ENCODE measurements at places on chromosomes 3 and 15.

DNA sequence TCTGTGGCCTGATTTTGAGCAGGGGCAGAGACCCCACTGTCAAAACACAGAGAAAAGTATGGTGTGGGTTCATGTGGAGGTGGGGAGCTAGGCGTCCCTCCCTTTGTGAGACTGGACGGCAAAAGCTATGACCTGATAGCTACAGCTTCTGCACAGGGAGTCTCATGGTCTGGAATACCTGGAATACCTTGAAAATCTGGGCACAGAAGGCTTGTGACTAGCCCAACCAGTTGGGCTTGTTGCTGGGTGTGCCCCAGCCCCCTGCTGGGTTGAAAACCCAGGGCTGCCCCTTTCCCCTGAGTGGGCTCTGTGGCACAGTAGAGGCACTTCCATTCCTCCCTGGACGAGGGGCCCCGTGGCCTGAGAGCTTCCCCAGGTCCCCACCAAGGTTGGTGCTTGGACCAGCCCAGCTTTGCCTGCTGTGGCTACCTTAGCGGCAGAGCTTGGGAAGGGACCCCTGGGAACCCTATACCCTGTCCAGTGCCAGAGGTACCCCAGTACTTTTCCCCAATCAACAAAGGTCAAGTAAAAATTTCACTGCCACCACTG lies 37.3 kb downstream of the SLC2A2 start:
- DNase-seq, result no peak

DNA sequence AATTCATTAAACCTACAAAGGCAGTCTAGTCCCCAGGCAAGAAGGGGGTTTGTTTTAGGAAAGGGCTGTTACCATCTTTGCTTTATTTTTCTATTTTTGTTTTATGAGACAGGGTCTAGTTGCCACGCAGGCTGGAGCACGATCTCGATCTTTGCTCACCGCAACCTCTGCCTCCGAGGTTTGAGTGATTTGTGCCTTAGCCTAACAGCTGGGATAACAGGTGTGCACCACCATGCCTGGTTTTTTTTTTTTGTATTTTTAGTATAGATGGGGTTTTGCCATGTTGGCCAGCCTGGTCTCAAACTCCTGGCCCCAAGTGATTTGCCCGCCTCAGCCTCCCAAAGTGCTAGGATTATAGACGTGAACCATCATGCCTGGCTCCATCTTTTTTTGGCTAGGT lies 4.9 kb downstream of the HIGD1A start:
- no peak for DNase-seq

GRCh38 chr3:96863129-96863740 lies 48.8 kb downstream of the EPHA6 start:
- peak; percentile 12 for DNase-seq

GRCh38 chr15:63374686-63375520 lies 6.7 kb downstream of the CA12 start:
- peak; percentile 89 for DNase-seq

- peak; percentile 36 for DNase-seq
Observed at GRCh38 chr3:18425641-18426257, 610 bp upstream of the SATB1 start.

GRCh38 chr3:50687127-50687751 lies 12.5 kb downstream of the DOCK3 start:
- DNase-seq, result no peak

DNA sequence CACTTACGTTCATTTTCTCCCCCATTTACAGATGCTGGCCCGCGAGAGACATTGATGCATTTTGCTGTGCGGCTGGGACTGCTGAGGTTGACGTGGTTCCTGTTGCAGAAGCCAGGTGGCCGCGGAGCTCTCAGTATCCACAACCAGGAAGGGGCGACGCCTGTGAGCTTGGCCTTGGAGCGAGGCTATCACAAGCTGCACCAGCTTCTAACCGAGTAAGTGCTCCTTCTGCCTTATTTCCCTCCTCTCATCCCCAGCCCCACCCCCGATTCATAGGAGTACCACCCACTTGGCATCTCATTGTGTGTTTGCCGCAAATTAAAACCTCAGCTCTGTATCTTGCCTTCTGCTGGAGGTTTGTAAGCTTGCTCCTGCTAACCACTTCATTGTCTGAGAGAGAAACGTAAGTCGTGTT lies 163.3 kb downstream of the AKAP13 start:
- peak; percentile 61 for DNase-seq

DNA sequence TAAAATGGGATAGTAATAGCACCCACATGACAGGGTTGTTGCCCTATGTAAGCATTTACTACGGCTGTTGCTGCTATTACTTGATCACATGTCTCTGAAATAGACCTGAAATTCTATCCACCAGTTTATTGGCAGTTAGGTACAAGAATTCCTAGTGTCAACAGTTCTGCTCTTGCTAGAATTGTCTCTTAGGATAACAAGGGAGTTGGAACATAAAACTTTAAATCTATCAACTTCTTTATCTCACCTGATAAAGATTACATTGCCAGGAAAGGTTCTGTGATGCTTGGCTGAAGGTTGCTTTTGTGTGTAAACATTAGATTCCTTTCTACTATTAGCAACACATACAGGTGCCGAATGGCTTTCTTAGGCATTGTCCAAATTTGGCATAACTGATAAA lies 38.7 kb downstream of the ATP13A4 start:
- DNase-seq, result no peak

GRCh38 chr3:150912501-150912900 lies 7.3 kb upstream of the MINDY4B start:
- no peak for DNase-seq

- no peak for DNase-seq
Observed at GRCh38 chr3:95407709-95408463, 1345.0 kb downstream of the NSUN3 start.

GRCh38 chr3:142963234-142963515 lies 299 bp downstream of the PAQR9 start:
- DNase-seq, result no peak

GRCh38 chr3:44525060-44525459 lies 29.9 kb upstream of the ZKSCAN7 start:
- no peak for DNase-seq

GRCh38 chr3:25153136-25153535 lies 274.9 kb upstream of the RARB start:
- no peak for DNase-seq

DNA sequence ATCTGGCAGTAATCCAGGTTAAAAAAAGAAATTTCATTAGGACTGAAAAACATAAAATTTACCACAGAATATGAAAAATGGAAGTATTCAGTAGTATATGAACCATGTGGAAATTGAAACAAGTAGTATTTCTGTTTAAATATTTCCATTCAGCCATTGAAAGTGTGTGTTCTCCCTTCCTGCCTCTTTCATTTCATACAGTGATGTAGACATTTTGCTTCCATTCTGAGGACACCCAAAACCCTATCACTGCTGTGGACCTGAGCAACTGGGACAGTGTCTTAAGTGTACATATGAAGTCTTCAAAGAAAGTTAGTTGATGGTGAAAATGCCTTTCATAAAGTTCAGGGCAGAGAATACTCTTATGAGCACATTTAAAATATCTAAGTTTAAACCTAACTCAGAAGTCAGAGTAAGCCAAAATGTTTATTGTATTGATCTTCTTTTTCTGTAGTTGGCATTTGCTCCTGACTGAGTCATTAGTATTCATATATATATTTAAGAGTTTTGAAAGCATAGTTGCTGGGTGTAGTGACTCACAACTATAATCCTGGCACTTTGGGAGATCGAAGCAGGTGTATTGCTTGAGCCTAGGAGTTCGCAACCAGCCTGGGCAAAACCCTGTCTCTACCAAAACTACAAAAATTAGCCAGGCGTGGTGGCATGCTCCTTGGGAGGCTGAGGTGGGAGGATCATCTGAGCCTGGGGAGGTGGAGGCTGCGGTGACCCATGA lies 198.8 kb downstream of the KLHL25 start:
- no peak for DNase-seq

DNA sequence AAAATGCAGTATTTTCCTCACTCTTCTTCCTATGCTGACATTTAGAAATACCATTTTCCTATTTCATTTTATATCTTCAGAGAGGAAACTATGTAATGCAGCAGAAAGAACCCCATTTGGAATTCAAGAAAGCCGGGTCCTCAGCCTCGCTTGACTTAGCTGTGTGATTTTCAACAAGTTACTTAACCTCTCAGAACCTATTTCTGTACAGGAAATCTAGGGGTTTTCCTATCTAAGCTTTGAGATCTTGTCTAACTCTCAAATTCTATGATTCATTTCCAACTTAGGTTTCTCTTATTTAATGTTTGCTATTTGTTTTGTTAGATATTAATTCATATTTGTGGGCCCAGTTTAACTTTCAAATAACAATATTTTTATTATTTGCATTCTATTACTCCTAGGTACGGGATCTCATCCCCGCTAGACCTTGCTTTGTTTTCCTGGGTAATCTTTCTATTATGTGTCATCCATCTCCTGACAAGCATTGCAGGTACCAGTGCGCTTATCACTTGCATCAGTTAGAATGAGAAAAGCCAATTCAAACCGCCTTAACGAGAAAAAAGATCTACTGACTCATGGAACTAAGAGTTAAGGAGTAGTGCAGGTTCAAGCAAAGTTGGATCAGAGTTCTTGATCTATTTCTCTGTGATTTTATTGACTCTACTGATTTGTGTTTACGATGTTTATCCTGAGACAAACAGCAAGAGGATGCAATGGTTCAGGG lies 70.6 kb upstream of the BHLHE40 start:
- DNase-seq, result no peak

GRCh38 chr3:108008931-108009639 lies 81.7 kb downstream of the CD47 start:
- no peak for DNase-seq

GRCh38 chr15:25372298-25372697 lies 66.5 kb downstream of the UBE3A start:
- peak; percentile 69 for DNase-seq

GRCh38 chr3:174376346-174376745 lies 482.8 kb upstream of the NAALADL2 start:
- DNase-seq, result no peak

GRCh38 chr3:11389386-11390268 lies 117.4 kb downstream of the ATG7 start:
- DNase-seq, result peak; percentile 57

DNA sequence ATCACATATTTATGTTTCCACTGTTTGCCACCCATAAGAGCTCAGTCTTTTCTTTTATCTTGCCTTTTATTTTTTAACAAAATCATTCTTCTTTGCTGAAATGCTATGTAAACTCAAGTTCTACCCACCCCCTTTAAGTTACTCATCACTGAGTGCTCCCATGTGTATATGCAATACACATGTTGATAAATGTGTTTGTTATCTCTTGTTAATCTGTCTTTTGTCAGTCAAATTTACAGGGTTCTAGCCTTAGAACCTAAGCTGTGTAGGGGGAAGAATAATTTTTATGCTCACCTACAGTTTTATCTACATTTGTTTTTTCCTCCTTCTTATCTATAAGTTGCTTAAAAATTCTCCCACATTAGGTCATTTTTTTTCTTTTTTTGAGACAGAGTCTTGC lies 1195.9 kb downstream of the ROBO2 start:
- no peak for DNase-seq

GRCh38 chr15:89172921-89173320 lies 48.5 kb downstream of the RLBP1 start:
- no peak for DNase-seq

DNA sequence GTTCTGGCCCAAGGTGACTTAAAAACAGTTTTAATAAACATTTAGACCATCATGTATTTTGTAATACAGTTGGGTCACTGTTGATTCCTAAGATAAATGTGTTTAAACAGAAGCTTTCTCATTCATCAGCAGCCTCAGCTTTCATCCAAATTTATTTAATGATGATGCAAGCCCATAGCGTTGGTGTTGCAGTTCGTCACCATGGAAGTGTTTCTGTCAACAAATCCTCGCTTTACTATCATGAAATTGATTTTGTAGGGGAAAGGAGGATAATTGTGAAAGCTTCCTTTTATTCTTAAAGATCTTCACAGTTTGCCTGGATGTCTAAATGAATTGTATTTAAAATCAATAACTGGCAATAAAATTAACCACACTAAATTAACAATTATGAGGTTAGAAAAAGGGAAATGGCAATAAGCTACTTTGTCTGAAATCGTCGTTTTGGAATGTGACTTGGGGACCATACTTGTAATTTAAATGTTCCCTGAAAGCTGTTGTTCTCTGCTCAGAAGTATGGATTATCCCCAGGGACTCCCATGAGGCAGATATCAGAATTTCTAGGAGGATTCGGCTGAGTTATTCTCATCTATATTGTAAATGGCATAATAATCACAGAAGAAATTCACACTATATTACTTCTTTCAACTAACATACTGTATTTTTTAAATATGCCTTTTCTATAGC lies 29.0 kb downstream of the CMSS1 start:
- DNase-seq, result peak; percentile 21

DNA sequence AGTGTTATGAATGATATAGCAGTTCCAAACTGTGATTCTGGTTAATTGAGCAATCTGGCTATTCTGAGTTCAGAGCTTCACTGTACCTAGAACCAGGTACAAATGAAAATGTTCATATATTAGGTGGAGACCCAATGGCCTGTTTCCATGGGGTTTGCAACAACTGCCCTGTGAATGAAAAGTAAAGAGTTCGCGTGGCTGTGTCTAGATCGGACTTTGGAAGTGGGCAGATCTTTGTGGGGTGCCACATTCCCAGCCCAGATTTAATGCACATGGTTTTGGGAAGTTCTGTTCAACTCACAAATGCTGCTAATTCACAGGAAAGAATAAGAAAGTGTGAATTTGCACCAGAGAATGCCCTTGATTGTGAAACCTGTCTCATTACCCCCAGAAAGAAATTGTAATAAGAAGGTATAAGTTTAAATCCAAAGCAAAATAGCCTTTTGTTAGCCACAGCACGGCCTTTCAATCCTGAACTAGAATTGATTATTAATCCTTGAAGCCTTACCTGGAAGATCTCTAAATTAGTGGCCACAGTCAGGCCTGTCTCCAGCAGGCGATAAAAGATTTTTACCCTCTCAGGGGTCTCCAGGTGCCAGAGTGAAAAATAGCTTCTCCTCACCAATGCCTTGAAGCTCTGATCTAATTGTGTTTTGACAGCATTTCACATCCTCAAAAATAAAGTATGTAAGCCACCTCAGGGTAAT lies 22.6 kb downstream of the WHAMM start:
- no peak for DNase-seq

DNA sequence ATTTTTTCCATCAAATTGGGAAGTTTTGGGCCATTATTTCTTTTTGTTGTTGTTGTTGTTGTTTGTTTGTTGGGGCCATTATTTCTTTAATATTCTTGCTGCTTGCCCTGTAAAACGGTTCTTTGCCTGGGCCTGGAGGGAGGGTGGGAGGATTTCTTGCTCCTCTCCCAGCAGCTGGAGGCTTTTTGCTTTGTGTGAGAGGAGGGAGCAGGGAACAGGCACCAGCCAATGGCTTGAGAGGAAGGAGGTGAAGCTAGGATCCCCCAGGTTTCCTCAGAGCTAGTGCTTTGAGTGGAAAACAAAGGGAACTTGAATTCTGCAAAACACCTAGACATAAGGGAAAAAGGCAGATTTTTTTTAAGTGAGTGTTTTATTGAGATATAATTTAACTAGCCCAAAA lies 61.2 kb upstream of the DNAJC19 start:
- no peak for DNase-seq

Data from suppressor macrophage (primary cell).